ENCODE measurements at places on chromosomes 11 and 22.

DNA sequence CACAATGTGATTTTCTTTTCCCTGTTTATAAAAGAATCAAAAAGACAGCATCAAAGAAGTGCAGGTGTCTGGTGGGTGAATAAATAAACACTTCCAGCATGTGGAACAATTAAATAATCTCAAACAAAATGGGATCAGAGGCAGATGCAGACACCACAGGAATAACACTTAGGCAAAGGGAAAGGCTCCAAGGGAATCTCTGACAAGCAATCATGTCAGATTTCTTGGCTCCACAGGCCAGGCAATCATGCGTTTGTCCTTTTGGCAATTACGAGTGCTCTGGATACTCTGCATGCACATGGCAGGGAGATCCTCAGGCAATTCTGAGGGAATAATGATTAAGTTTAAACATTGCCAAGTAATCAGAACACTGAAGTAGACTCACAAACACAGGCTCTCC is 403.5 kb upstream of the LUZP2 start:
- DNase-seq, result no peak

DNA sequence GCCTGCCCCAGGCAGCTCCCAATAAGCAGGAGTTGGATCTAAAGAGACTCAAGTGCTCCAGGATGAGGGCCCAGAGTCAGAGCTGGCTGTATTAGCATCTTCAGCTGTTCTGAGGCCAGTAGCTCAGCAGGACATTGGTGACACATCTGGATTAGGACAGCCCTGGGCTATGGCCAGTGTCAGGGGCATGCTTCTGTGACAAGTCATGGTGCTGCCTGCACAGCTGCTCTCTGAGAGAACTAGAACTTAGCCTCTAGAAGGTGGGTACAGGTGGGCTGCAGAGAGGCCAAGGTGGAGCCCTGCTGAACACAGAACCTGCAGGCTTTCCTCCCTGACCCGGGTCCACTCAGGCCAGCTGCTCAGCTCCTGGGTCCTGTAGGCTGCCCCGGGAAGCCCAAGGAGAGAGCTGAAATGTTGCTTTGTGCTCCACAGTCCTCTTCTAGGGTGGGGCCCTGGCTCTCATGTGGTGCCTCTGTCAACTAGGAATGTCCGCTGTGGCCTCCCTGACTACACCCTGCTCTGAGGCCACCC is 426.9 kb downstream of the SOX6 start:
- DNase-seq, result no peak

DNA sequence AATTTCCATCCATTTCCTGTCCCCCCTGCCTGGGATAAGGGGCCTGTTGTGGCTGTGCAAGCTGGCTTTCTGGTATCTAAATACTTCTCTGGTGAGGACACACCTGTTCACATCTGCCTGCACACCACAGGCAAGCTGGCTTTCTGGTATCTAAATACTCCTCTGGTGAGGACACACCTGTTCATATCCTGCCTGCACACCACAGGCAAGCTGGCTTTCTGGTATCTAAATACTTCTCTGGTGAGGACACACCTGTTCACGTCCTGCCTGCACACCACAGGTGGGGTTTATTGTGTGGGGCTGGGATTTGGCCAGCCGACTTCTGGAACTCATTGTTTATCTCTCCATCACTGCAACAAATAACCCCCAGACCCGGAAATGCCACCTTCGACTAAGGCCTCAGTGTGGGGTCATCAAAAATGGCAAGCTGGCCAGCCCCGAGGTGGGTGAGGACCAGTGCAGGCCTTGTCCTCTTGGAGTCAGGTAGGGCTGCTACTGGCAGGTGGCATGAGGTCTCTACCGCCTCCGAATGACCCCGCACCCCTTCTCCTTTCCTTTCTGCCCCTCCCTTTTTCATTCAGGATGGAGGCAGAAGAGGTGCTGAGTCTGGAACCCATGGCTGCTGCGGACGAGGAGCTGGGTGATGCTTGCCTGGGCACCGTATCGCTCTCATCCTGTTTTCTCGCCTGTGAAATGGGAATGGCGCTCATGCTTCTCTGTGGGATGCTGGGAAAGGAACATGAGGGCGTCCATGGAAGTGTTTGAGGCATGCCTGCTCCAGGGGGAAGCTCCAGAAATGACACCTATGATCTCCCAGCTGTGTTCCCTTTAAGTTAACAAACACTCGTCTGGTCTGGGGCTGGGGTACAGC is 43.5 kb upstream of the MYEOV start:
- DNase-seq, result no peak

DNA sequence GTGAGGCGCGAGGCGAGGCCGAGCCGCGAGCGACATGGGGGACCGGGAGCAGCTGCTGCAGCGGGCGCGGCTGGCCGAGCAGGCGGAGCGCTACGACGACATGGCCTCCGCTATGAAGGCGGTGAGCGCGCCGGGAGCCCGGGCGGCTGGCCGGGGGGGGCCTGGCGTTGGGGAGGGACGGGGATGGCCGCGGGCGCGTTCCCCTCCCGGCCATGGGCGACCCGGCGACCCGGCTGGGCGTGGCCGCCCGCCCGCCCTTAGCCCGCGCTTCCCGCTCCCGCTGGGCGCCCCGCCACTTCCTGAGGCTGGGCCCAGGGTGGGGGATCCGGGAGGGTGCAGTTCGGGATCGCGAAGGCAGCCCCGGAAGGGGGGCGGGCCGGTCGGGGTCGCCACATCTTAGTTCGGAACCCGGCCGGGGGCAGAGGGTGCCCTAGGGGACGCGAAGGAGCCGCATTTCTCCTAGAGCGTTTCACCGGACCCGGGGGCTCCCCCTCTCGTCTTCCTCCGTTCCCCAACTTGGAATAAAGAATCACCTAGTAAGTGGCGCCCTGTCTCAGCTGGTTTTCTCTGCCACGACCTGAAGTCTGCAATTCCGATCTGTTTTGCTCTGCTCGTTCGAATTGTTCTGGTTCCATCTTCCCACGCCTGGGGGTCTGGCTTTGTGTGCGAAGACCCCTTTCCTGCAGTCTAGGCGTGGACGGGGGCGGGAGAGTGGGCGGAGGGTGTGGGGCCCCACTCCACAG is 536 bp downstream of the YWHAH start:
- no peak for DNase-seq

DNA sequence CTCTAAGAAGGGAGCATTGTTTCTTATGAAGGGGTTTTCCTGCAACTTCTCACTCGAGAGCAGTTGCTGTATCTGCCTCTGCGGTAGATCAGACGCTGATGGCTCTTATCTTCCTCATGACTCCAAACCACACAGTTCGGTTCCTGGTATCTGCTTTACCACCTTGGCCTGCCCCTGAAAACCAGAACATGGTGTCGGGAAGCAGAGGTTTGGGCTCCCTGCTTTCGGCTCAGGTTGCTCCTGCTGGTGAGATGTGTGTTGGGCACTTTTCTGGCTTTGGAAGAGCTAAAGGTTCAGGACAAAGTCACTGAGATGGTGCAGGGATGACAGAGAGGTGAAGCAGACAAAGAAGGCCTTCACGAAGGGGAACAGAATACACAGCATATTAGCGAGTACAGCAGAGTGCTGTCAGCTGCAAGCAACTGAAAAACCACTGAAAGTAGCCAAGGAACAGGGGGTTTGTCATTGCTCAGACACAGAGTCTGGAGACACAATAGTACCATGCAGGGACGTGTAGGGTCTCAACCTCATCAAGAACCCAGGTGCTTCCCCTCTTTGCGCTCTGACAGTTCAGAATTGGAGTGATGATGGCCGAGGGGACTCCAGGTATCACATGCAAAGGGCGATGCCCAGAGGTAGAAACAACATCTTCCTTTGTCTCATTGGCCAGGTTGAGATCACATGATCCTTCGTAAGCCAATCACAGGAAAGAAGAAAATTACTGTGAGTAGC is 11.9 kb upstream of the CSF2RB start:
- no peak for DNase-seq

GRCh38 chr11:80327956-80328614 is 887.3 kb upstream of the TENM4 start:
- no peak for DNase-seq

GRCh38 chr11:66035653-66036333 is 9.5 kb upstream of the CATSPER1 start:
- DNase-seq, result no peak

GRCh38 chr22:43824724-43825420 is 12.8 kb upstream of the EFCAB6 start:
- DNase-seq, result no peak

DNA sequence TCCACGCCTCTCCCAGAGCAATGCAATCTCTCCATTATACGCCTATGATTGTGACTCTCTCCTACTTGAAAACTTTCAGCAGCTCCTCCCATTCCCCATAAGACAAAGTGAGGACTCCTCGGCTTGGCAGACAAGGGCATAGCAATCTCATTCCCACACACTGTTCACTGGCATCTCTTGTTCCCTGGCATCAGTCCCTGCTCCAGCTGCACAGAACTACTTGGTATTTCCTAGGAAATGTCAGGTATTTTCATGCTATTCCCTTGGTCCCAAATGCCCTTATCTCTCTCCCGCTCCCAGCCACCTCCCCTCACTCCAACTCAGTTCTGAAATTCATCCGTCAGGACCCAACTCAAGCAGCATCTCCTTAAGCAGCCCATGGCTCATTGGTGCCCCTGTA is 28.4 kb downstream of the TMPRSS5 start:
- no peak for DNase-seq

- DNase-seq, result no peak
Observed at GRCh38 chr11:35083181-35083430, 55.9 kb upstream of the CD44 start.

DNA sequence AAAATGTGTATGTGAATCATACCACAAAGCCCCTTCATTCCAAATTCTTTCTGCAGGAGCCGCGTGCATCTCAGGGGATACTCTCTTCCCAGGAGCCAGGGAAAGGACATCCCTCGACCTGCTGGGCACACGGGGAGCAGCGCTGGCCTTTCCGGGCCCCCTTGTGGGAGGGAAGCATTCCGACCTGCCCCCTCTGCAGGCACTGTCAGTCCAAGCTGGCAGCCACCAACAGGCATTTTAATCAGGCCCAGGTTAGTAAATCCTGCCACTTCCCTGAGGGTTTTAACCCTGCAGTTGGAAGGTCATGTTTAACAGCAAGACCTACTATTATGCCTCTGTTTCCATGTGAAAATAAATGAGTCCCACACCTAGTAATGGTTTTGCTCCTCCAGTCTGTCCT is 391.5 kb downstream of the SHANK2 start:
- no peak for DNase-seq

GRCh38 chr22:47009304-47010101 is 247.1 kb downstream of the TBC1D22A start:
- no peak for DNase-seq

GRCh38 chr11:1283091-1283511 is 26.3 kb downstream of the TOLLIP start:
- DNase-seq, result no peak

GRCh38 chr11:32071811-32072210 is 19.1 kb upstream of the RCN1 start:
- DNase-seq, result no peak

- no peak for DNase-seq
Observed at GRCh38 chr11:475941-476340, 25.9 kb downstream of the PTDSS2 start.

- DNase-seq, result no peak
Observed at GRCh38 chr11:123584186-123584585, 70.2 kb downstream of the SCN3B start.

- DNase-seq, result no peak
Observed at GRCh38 chr22:46567471-46567870, 30.1 kb upstream of the CELSR1 start.

- no peak for DNase-seq
Observed at GRCh38 chr11:1116666-1117390, 40.9 kb upstream of the MUC5AC start.

- DNase-seq, result no peak
Observed at GRCh38 chr11:69076129-69076791, 27.5 kb downstream of the TPCN2 start.

DNA sequence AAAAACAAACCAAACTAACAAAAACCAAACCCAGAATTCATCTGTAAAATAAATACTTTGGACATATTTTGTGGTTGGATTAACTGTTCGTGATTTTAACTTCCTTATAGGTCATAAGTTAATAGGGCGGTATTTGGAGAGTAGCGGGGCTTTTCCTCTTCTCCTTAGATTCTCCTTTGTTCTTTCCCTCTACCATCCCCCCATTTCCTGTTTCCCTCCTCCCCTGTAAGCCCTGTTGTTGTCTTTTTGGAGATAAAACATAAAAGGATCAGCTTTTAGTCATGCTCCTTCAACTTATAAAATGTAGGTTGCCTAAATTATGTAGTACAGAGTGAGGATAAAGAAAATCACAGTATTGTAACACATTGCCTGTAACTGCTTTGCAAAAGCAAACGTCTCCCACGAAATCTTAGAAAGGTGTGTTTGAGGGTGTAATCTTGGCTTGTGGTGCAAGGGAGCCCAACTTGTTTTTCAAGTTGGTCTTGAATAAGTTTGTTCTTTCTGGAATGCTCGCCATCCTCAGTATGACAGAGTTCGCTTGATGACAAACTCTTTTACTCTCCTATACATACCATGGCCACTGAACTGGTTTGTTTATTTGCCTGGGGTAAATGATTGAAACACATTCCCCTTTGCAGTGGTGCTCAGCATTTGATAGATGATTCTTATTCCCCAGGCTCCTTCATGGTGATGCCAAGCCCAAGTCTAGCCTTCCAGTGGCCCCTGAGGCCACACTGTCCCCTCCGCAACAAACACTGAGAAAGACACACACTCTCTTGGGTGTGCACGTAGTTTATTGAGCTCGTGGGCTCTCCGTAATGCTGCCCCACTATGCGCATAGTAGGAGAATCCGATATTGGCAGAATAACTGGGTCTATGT is 49.4 kb downstream of the TEAD1 start:
- DNase-seq, result no peak

DNA sequence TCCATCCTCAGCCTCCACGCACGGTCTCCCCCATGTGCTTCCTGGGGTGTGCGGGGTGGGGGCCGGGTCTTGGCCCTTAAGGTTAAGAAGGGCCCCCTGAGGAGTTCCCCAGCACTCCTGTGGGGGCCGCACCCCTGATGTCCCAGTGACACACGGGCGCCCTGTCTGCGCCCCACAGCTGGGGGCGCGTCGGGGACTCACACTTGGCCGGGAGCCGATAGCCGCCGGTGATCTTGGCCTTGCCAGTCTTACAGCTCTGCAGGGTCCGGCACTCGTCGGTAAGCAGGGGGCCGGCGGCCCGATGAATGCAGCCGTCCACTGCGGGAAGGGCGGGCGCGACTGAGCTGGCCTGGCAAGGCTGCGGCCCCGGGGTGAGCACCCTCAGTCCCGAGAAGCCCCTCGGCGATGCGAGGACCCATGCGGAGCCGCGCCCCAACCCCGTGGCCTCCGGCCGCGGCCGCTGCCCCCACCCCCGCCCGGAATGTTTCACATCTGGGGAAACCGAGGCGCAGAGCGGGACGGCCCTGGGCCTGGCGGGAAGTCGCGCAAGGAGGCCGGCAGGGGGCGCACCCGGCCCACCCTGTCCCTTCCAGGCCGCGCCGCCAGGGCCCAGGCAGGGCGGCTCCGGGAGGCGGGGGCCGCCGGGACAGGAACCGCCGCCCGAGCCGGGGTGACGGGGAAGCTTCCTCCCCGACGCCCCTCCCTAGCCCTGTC is 13.9 kb downstream of the OTUB1 start:
- no peak for DNase-seq

- DNase-seq, result no peak
Observed at GRCh38 chr22:41256254-41257253, 15.8 kb upstream of the CHADL start.

GRCh38 chr11:26186389-26186788 is 145.5 kb upstream of the ANO3 start:
- no peak for DNase-seq

- no peak for DNase-seq
Observed at GRCh38 chr11:60422609-60423008, 6.8 kb upstream of the MS4A5 start.

GRCh38 chr11:7901319-7901854 is 29.7 kb downstream of the OR10A6 start:
- DNase-seq, result no peak

- peak; percentile 67 for DNase-seq
Observed at GRCh38 chr11:22875869-22876473, 15.7 kb upstream of the CCDC179 start.

- DNase-seq, result no peak
Observed at GRCh38 chr22:44765571-44766285, 13.4 kb downstream of the ARHGAP8 start.
